ENCODE measurements at places on chromosomes 6 and 20.

DNA sequence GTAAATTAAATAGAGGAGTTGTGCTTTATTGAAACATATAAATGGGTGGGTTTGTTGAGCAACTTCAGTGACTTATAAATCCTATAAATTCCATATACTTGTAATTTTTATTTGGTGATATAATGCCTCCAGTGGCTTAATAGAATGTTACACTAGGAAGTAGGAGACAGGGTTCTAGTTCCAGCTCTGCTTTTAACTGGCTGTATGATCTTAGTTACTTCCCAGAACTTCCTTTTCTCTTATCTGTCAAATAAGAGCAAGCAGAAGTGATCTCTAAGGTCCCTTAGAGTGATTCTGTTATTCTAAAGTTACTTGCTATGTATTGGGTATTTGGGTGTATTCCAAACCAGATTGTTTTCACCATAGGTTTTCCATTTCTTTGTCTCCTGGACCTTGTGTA lies 10.2 kb downstream of the ZSCAN23 start:
- no peak for DNase-seq

DNA sequence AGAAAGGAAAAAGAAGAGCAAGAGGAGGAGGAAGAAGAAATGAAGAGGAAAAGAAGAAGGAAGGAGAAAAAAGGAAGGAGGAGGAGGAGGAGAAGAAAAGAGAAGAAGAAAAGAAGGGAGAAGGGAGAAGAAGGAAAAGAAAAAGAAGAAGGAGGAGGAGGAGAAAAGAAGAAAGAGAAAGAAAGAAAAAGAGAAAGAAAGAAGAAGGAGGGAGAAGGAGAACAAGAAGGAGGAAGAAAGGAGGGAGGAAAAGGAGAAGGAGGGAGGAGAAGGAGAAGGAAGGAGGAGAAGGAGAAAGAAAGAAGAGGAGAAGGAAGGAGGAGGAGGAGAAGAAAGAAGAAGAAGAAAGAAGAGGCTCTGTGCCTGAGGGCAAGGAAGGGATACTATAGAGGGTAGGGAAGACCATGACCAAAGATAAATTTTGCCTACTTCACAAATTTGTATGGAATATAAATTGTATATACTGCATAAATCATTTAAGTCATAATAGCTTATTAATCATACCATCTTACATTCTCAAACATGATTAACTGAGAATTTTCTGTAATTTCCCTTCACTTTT lies 55.7 kb downstream of the SESN1 start:
- DNase-seq: no peak

- no peak for DNase-seq
Measured at GRCh38 chr6:131212024-131212423, 76.8 kb downstream of the AKAP7 start.

DNA sequence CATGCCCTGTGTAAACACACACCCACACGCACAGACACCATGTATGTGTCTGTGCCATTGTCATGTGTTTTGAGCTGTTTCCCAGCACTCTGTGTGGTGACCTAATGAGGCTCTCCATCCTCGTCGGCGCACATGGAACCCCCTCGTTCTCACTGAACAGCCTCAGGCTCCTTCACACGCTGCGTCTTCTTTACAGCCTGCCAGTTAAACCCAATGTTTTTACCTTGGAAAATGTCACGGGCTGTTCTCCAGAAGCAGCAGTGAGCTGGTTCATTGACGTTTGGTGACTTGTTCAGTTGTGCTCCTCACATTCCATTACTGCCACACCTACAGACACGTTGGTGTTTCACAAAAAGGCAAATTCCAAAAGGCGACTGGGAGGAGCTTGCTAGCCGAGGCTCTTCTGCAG lies 201.0 kb upstream of the FOXQ1 start:
- DNase-seq: no peak

GRCh38 chr6:4872841-4873240 lies 96.6 kb downstream of the CDYL start:
- no peak for DNase-seq

- DNase-seq: no peak
Measured at GRCh38 chr6:168916576-168917211, 337.0 kb downstream of the THBS2 start.

GRCh38 chr6:167933290-167933689 lies 64.2 kb upstream of the KIF25 start:
- DNase-seq: no peak

DNA sequence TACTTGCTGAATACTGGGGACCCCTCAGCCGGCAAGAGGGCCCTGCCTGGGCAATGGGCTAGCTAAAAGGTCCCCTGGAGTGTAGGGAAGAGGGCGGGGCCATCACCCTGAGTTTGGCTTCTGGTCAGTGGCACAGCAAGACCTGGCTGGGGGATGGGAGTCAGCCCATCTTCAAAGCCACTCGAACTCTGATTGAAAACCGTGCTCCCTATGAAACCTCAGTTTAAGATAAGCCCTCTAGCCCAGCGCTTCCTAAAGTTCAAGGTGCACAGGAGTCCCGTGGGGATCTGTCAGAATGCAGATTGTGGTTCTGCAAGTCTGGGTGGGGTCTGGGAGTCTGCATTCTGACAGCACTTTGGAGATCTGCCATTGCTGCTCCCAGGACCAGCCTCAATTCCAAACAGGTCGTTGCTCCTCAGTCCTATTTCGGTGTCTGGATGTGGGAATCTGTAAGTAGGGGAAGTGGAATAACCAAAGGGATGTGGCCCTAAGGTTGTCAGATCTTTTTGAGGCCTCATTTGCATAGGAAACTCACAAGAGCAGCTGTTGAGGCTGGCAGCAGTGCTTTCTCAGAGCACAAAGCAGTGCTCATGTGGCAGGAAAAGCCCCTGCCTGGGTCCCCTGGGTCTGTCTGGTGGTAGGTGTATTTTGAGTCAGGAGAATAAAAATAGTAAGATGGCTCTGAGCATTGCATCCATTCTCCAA lies 85.3 kb upstream of the SCP2D1 start:
- no peak for DNase-seq

DNA sequence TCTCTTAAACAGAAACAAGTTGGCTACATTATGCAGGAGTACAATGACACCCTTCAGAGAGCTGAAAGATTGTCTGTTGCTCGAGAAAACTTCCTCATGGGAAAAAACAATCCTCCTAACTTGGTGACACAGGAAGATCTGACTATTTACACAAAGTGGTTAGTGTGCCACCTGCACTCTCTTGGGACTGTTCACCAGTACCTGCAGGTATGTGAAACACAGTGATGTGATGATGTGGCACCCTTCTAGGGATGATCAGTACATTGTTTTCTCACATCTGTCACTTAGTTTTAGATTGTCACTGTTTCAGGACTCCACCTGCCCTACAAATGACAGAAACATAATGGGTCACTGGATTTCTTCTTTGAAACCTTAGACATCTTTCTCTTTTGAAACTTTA lies 101.8 kb downstream of the CEP57L1 start:
- DNase-seq: no peak

- DNase-seq: no peak
Measured at GRCh38 chr6:119323478-119323877, 26.1 kb downstream of the MAN1A1 start.

DNA sequence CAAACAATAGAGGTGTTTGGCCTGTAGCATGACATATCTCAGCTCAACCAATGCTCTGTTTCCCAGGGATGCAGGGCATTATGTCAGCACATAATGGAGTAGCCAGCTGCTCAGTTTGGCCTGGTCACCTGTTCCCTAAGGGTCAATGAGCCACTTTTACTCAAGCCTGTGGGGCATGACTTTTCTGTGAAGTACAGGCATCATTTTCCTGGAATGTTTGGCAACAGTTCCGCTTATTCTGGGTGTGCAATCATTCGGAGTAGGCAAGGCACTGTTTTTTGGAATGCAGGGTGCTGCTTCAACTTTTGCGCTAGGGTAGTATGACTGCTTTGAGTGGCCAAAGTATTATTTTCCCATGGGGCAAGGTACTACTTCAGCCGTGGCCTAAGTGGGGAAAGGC lies 665.4 kb downstream of the EPHA7 start:
- DNase-seq: no peak

- DNase-seq: no peak
Measured at GRCh38 chr20:33480048-33480447, 9.8 kb upstream of the CBFA2T2 start.

DNA sequence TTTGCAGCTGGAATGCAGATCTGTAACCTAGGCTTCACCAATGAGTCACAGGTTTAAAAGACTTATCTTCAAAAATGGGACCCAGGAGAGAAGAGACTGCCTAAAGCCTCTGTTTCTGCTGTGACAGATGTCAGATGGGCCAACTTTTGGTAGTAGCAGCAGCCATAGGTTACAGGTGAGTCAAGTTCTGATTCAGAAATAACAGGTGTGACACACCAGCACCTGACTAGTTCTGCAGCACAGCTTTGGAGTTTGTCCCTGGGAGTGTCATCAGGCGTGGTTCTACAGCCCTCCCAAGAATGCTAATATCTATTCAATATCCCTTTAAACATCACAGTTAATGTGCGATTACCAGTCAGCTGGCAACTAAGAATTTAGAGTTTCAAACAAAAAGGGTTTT lies 121.9 kb upstream of the BTN3A2 start:
- DNase-seq: no peak

DNA sequence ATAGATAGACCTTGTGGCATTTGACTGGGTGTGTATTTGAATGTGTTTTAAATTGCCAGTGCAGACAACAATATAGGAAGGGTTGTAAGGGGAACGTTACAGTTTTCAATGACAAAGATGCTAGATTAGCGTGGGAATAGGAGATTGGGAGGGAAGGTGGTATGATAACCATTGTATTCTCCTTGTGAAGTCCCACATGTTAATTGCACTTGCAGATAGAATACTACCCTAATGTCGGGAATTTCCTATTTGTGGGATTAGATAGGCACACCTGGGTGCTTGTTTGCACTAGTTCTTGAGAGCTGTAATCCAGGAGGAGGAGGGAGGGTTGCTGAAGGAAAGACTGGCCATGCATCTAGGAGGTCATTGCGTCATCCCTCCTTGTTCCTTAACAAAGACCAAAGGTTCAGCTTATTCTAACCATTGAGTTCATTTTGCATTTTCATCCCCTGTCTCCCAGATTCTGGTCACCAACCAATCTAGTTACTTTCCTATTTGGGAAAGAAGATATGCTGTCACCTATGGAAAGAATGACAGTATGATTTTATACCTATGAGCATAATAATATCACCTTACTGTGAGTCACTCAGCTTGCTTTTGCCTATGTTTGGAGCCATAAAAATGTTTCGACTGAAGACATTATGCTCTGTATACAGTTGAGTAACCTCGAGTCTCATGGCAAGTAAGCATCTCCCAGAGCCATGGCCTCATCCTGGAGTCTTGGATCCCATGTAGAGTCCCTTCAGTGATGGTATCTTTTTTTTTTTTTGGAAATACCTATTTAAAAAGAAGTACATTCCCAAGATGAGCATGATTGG lies 201.5 kb downstream of the DTNBP1 start:
- DNase-seq: no peak

DNA sequence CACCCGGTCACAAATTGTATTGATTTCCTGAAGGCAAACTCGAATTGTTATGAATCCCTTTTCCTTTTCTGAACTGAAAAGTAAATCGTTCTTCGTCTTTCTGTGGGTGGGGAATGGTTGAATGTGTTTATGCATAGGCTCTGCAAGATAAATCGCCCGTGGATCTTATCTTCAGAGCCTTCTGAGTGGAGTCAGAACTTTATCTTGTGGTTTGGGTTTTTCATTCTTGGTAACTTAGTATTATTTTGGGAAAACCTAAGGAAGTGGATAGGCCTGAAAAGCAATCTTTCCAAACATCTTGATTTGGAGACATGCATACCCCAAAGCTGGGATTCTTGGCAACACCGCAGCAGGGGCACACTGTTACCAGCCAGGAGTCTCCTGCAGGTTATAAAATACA lies 122.4 kb downstream of the MAP3K7 start:
- no peak for DNase-seq

GRCh38 chr6:140661691-140662090 lies 1287.2 kb upstream of the CITED2 start:
- DNase-seq: no peak

DNA sequence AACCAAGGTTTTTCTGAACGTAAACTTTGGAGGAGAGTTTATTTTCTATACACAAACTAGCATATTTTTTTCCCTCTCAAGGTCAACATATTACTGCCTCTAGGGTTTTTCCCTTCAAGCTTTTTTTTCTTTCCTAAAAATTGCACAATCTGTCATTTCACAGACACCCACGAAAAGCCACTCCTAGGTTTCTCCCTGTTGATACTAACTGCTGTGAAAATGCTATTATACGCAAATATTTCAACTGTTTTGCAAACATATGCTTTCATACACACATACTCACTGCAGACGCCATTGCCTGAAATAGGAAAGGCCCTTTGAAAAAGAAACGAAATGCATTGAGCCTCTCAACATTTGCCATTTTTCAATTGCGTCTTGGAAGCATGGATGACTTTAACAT lies 333.0 kb downstream of the CD83 start:
- DNase-seq: no peak
